HepG2 (cell line): ENCODE measurements at places on chromosomes 2 and 18.

DNA sequence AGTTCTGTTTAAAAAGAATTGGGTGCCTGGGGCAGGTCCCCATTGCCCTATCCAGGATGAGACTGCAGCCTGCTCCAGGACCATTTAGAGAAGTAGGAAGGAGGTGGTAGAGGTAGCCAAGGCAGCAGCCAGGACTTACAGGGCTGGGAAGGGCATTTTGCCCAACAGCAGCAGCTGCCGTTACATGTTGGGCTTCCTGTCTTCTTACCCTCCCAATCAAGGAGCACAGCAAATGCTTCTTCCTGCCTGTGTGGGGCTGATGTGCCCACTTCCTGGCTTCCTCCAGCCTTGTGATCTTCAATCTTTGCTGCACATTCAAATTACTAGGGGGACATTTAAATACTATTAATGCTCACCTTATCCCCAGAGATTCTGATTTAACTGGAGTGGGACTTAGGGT, 112.0 kb downstream of the QPCT start:
- no peak overlapping the region for H3K4me3 ChIP-seq
- H3K36me3 ChIP-seq, result no peaks in the 10 kb centered on the region
- no peaks in the 10 kb centered on the region for H3K27me3 ChIP-seq
- H3K4me1 ChIP-seq, result no peaks in the 10 kb centered on the region
- no peak overlapping the region for H3K27ac ChIP-seq
- no peak for DNase-seq

DNA sequence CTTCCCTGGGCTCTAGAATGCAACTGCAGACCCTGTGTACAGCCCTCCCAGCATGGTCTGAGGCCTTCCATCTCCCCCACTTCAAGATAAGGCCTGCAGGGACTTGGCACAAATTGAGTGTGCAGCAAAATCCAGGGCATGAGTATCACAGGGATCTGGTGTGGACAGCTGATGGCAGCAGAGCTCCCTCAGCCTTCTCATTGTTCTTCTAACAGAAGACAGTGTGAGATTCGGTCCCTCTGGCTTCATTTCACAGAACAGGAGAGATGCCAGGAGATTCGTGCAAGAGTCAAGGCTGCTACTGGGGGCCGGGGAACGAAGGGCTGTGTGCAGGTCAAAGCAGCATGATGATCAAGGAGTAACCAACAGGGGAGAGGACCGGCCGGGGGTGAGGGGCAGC, 85.8 kb downstream of the UXS1 start:
- H3K36me3 ChIP-seq, result peaks cover 63% of the 10 kb centered on the region
- H3K4me1 ChIP-seq, result peaks cover 4% of the 10 kb centered on the region
- no peak overlapping the region for H3K4me3 ChIP-seq

- no peaks in the 10 kb centered on the region for H3K36me3 ChIP-seq
- H3K4me1 ChIP-seq, result no peaks in the 10 kb centered on the region
- DNase-seq, result no peak
- H3K27me3 ChIP-seq, result no peaks in the 10 kb centered on the region; the same call in 1 of the 2 replicates
- no peak overlapping the region for H3K4me3 ChIP-seq
Observed at GRCh38 chr2:30325600-30326328, 94.4 kb downstream of the LBH start.

- H3K4me1 ChIP-seq, result no peaks in the 10 kb centered on the region
- H3K27ac ChIP-seq, result no peak overlapping the region
- DNase-seq, result no peak
Observed at GRCh38 chr2:236840215-236840614, 245.5 kb upstream of the COPS8 start.

DNA sequence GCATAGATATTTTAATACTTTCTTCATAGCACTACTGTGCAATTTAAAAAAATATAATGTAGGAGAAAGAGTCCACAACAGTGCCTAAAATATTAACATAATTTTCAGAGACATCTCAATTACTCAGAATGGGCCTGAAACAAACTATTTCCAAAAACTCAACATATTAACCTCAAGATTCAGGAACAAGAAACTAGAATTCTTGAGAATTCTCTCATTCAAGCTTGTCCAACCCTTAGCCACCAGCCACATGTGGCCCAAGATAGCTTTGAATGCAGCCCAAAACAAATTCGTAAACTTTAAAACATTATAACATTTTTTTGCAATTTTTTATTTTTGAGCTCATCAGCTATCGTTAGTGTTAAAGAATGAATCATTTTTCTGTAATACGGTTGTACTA, 35.2 kb downstream of the LNPK start:
- no peak for DNase-seq
- no peak overlapping the region for H3K4me3 ChIP-seq
- H3K36me3 ChIP-seq, result no peaks in the 10 kb centered on the region
- H3K27ac ChIP-seq, result no peak overlapping the region
- no peaks in the 10 kb centered on the region for H3K4me1 ChIP-seq
- H3K27me3 ChIP-seq, result no peaks in the 10 kb centered on the region

GRCh38 chr18:13137670-13138419, 80.7 kb upstream of the LDLRAD4 start:
- peak overlapping the region; percentile 81 for H3K4me3 ChIP-seq
- DNase-seq, result peak; percentile 99
- H3K4me1 ChIP-seq, result peaks cover 37% of the 10 kb centered on the region

DNA sequence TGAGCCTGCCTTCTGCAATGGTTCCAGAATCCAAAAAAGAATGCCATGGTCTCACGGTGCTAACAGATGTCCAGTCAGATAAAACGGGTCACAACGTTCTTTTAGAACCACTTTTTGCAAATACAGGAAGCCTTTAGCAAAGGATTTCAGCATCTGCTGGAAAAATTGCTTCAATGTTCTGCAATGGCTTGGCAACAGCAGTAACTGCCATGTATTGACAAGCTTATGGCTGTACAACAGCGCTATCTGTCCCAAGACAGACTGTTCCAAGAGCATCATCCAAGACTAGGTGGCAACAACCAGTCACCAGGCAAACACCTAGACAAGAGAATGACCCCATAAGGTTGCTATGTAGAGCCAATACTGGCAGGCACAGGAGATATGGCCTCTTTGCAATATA, 37.6 kb upstream of the RIOK3 start:
- H3K27me3 ChIP-seq, result no peaks in the 10 kb centered on the region
- DNase-seq, result no peak
- H3K4me3 ChIP-seq, result no peak overlapping the region

DNA sequence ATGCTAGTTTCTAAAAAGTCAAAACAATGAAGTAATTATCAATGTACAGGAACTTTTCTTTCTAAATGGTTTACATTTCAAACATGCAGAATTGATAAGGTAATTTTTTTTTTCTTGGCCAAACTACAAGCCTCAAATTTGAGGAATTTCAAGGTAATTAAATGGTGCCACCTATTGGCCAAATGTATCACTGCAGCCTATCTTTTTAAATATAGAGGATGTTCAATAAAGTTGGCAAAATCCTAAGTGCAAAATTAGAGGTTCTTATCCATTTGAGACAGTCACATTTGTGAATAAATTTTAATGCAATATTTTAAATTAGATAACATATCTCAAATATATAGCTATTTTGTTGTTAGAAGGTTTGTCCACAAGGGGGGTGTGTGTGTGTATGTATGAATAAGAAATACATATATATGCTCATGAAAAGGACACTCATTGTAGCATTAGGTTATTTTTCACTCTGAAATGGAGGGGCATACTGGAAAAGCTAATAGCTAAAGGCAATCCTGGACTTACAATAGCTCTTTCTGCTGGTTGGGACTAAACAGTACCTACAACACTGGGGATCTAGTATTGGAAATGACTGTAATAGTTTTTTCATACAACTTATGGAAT, 26.2 kb downstream of the MMADHC start:
- no peaks in the 10 kb centered on the region for H3K27me3 ChIP-seq
- no peak overlapping the region for H3K27ac ChIP-seq
